ENCODE measurements at places on chromosomes 12 and 14.

DNA sequence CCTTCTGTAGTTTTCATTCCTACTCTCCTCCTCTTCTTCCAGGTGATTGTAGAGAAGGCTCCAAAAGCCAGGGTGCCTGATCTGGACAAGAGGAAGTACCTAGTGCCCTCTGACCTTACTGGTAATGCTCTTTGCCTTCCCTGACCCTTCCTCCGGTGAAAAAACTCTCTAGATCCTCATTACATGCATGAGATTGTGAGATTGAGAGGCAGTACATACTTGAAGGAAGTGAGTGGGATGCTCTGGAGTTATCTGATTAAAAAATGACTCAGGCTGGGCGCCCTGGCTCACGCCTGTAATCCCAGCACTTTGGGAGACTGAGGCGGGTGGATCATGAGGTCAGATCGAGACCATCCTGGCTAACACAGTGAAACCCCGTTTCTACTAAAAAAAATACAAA, 5.3 kb downstream of the GABARAPL1 start:
- no peak for DNase-seq

GRCh38 chr12:110564471-110564991, 18.6 kb downstream of the PPTC7 start:
- DNase-seq = no peak

DNA sequence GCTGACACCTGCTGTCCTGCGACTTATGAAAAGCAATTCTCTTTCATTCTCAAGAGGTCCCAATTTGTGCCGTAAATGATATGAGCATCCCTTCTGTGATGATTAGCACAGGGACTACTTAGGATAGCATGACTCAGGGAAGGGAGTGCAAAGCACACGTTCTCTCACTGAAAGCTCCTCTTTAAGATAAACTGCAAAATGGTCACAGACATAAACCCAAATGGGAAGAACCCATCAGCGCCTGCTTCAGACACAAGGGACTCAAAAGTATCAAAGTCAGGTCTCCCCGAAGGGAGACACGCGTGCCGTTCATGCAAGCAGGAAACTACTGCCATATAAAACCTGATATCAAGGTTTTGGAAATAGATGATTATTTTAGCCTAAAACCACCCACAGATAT, 33.9 kb upstream of the PIWIL1 start:
- no peak for DNase-seq

GRCh38 chr14:77498984-77499527, 440 bp upstream of the ISM2 start:
- no peak for DNase-seq

- DNase-seq = no peak
These were observed 224.9 kb downstream of the APAF1 start for GRCh38 chr12:98869886-98870503.

GRCh38 chr12:27213304-27213703, 30.8 kb upstream of the STK38L start:
- DNase-seq = no peak

DNA sequence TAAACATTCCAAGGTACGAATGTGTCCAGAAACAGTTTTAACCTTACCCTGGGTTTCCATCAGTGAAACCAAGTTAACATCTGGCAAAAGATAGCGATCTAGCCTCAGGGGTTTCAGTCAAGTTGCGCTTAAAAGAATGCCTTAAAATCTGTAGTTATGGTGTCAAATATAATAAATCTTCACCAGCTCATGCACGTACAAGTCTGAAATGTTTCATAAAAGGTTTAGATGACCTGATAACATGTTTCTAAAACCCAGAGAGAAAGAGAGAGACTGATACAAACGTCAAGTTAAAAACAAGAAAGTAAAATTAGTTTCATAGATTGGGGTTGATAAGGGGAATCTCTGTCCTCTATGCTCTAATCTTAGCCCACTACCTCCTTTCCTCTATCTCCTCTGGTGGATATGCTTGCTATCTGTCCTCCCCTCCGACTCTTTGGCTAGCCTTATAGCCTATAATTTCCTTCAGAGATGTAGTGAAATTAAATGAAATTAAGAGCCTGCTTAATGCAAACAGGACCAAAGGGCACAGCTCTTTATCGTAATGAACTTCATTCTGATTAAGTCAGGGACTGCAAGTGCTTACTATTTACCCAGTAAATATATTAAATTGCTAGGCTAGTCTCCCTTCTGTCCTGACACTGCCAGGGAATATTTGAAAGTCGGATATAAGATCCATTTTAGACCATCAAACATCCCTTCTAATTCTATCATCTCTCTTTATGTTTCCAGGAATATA, 18.4 kb upstream of the FOS start:
- no peak for DNase-seq

DNA sequence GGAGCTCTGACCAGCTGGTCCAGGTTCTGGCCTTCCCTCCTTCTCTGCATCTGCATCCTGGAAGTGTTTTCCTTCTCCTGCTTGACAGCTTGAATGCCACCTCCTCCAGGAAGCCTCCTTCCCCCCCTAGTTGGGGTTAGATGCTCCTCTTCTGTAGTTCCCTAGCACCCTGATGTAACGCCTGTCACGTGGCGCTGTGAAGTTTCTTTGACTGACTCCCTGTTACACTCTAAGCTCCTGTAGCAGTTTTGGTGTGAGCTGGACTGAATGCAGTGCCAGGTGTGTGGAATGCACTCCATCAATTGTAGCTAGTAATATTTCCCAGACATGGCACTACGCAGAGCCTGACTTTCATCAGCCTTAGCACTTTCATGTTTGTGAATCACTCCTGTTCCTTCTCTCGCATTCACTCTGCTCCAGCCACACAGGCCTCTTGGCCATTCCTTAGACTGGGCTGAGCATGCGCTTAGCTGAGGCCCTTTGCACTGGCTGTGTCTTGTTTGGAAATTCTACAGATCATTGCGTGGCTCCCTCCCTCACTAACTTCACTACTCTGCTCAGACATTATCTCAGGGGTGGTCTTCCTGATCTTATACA, 2.1 kb upstream of the FAIM2 start:
- DNase-seq = no peak

GRCh38 chr12:102436867-102437266, 43.5 kb downstream of the IGF1 start:
- no peak for DNase-seq

DNA sequence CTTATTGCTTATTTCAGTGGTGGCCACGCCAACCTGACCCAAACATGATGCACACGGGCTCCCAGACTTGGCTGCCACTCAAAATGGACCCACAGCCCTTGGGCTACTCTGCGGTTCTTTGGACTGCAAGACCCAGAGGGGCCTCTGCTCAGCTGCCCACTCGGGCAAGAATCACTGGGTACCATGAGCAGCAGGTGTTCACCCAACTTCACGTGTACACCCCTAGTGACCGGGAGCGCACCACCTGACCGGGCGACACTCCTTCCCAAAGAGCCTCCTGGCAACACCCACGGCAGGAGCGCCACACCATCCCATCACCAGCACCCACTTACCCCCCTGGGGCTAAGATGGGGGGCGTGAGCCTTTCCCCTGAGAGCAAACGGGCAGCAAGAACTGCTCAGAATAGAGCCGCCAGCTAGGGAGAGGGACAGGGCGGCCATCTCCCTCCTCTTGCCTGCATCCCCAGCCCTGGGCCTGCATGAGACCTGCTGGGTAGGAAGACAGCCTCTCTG, 32.0 kb downstream of the CCNK start:
- no peak for DNase-seq

DNA sequence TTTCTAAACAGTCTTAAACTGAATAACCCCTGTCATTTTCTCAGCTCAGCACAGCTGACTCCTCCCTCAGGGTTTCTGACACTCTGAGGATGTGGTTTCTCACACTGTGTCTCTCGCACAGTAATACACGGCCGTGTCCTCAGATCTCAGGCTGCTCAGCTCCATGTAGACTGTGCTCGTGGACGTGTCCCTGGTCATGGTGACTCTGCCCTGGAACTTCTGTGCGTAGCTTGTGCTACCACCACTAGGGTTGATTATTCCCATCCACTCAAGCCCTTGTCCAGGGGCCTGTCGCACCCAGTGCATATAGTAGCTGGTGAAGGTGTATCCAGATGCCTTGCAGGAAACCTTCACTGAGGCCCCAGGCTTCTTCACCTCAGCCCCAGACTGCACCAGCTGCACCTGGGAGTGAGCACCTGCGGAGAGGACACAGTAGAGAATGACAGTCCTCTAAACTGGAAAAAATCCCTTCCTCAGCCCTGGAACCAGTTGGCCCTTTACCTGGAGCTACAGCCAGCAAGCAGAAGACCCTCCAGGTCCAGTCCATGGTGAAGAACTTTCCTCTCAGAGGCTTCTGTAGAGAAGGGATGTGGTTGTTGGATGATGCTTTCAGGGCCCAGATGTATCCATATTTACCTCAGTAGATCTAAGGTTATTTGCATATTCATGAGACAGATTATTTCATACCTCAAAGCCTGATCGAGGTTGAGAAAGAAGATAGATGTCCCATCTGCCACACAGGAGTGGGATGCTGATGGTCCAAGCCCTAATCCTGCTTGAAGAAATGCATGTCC, 984.8 kb downstream of the TMEM121 start:
- no peak for DNase-seq

- no peak for DNase-seq
These were observed 26.3 kb downstream of the DAAM1 start for GRCh38 chr14:59214702-59215302.

GRCh38 chr14:71764701-71765382, 167.4 kb upstream of the RGS6 start:
- DNase-seq = no peak

- no peak for DNase-seq
These were observed 752 bp downstream of the DACT1 start for GRCh38 chr14:58638231-58639197.

GRCh38 chr14:63725786-63726460, 1.9 kb downstream of the SGPP1 start:
- DNase-seq = no peak

- DNase-seq = no peak
These were observed 18.8 kb downstream of the OS9 start for GRCh38 chr12:57712701-57713100.

DNA sequence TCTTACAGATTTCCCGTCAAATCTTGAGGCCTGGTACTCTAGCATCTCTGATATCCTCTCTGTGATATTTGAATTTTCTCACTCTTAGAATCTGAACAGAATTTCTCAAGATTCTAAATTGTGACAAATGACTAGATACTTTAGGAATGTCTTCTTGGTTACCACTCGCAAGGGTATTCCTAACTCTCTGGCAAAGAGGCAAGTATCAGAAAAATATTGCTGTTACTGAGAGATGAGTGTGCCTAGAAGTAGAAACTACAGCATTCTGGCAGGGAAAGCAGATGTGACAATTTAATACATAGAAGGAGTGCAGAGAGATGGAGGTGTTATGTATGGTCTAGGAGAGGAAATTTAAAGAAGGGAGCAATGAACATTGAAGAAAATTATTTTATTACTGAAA, 467.8 kb downstream of the LRIG3 start:
- DNase-seq = no peak
